ENCODE measurements at places on chromosomes 1 and 21.

GRCh38 chr1:57874418-57874877, 450.6 kb upstream of the DAB1 start:
- DNase-seq, result peak; percentile 89

DNA sequence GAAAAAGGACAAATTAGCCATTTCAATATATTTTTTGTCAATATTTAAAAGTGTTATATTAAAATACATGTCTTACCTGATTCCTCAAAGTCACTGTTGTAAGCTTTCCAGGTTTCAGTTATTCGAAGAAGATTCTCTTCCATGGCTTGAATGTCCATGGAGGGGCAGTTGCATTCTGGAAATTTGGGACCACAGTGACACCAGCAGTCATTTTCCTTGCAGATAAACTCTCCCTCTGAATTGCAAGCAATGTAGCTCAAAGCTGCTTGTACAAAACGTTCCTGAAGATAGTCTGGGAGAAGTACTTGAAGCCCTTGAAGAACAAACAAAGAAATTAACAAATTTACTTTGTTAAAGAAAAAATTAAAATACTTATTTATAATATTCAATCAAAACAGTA, 251.7 kb downstream of the BRINP3 start:
- DNase-seq, result peak; percentile 11

GRCh38 chr1:28579401-28579800, 12.7 kb upstream of the RAB42 start:
- no peak for DNase-seq

GRCh38 chr1:220680085-220680687, 10.0 kb upstream of the C1orf115 start:
- peak; percentile 18 for DNase-seq

DNA sequence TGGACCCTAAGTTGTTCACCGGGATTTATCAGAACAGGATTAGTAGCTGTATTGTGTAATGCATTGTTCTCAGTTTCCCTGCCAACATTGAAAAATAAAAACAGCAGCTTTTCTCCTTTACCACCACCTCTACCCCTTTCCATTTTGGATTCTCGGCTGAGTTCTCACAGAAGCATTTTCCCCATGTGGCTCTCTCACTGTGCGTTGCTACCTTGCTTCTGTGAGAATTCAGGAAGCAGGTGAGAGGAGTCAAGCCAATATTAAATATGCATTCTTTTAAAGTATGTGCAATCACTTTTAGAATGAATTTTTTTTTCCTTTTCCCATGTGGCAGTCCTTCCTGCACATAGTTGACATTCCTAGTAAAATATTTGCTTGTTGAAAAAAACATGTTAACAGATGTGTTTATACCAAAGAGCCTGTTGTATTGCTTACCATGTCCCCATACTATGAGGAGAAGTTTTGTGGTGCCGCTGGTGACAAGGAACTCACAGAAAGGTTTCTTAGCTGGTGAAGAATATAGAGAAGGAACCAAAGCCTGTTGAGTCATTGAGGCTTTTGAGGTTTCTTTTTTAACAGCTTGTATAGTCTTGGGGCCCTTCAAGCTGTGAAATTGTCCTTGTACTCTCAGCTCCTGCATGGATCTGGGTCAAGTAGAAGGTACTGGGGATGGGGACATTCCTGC, 3.9 kb upstream of the OLFML3 start:
- no peak for DNase-seq

GRCh38 chr1:111937147-111937725, 52.2 kb downstream of the KCND3 start:
- peak; percentile 83 for DNase-seq

GRCh38 chr1:217067642-217068041, 344.4 kb upstream of the ESRRG start:
- no peak for DNase-seq

- peak; percentile 60 for DNase-seq
Measured at GRCh38 chr1:38045401-38046332, 926 bp downstream of the POU3F1 start.

GRCh38 chr1:245397771-245398170, 243.0 kb downstream of the KIF26B start:
- DNase-seq, result no peak

- peak; percentile 23 for DNase-seq
Measured at GRCh38 chr1:115230281-115230680, 107.8 kb downstream of the NGF start.

DNA sequence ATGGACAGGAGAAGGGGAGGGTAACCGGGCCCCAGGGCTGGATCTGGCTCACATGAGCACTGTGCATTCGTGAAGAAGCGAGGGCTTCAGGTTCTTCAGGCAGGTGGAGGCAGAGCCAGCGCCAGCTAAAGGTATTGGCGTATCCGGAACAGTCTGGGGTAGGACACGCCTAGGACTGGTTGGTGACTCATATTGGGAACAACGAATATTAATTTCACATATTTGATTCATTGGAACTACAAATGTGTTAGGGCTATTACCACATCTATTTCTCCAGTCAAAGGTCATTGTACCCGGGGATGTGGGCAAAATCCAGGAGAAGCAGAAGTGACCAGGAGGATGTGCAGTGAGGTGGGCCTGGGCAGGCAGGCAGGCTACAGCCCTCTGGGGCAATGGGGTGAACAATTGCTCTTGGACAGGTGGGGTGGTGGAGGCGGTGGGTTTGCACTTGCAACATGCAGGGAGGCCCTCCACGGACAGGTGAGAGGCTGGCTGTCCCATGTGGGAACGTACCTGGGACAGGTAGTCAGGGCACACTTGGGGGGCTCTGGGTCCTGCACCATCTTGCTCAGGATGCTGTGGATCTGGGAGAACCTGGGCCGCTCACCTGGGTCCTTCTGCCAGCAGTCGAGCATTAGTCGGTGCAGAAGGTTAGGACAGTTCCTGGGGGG, 26.7 kb downstream of the CDCA8 start:
- DNase-seq, result no peak

DNA sequence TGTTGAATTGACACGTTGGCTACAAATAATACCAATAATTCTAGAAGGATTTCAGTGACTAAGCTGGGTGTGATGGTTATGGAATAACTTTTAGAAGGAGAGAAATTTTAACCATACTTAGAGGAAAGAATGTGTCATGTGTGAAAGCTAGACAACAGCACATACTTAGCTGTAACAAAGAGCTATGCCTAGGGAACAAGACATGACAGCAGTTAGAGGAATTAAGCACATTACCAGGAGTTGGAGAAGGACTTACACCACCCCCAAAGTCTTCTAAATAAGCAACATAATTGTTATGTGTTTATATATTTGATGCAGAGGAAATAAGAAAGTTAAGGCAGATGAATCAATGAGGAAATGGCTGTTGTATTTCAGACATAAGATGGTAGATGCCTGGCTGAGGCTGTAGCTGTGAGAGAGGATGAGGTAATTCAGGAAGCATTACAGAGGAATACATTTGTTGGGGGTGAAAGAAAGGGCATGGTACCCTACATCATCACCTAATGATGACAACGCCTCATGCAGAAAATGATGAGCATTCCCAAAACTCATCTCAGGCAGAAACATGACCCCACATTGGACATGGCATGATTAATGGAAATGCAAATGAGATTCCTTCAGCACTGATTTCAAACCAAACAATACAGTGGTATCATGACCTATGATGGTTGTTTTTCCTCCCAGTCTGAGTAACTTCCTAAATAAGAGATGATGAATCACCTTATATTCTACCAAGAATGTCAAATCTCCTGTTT, 211.5 kb downstream of the LHX8 start:
- DNase-seq, result no peak

- DNase-seq, result no peak
Measured at GRCh38 chr1:219323426-219323825, 149.7 kb downstream of the LYPLAL1 start.

GRCh38 chr1:178101654-178102053, 7.8 kb downstream of the RASAL2 start:
- no peak for DNase-seq

DNA sequence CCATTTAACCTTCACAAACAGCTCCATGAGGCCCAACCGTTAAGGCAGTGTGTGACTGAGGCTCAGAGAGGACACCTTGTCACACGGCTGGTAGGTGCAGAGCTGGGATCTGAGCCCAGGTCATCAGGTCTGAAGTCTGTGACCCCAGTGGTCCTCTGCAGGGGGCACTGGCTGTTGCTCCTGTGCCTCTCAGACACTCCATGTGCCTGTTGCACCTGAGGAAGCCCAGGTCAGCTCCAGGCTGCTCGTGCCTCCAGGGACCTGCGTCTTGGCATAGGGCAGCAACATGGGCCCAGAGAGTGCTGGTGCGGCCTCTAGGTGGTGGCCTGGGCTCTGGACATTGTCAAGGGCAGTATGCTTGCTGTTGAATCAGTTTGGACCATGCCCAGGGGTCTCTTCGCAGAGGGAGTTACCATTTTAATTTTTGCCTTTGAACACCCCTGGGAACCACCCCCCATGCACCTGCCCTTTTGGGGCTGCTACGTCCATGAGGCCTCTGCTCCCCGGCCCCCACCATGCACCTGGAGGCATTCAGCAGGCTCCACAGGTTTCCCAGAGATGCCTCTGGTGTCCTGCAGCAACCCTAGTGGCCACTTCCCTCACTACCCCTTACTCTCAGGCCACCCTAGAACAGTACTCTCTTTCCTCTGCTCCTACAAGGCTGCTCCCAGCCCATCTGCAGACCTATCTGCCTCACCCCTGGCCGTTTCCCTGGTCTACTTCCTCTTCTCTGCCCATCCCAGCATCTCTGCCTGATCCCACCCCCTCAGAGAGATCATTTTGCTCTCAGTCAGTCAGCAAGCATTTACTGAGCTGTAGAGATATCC, 25.2 kb upstream of the EPS8L3 start:
- peak; percentile 78 for DNase-seq

DNA sequence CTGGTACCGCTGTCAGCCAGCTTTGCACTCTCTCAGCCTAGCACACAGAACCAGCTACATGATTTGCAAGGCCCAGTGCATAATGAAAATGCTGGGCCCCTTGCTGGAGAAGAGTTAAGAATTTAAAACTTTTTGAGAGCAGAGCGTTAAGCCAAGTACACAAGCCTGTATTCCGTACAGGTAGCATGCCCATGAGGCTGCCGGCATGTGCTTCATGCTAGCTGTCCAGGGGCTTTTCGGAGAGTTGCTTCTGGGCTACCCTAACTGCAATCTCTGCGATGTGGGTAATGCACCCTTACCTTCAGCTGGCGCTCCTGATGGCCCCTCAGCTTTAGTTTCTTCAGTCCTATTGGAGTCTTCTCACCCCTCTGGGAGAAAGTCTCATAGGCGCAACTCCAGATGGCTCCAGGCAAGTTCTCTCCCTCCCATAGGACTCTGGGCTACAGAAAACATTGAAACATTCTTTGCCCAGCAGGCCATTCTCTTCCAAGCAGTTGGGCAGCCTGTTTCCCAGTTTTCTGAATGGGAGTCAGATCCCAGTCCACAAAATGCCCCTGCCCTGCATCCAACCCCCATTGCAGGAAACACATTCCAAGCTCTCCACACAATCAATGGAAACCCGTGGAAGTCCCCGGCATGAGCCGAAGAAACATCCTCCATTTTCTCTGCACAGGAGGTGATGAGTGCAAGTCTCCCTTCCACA, 5.7 kb upstream of the AKT3 start:
- DNase-seq, result no peak

DNA sequence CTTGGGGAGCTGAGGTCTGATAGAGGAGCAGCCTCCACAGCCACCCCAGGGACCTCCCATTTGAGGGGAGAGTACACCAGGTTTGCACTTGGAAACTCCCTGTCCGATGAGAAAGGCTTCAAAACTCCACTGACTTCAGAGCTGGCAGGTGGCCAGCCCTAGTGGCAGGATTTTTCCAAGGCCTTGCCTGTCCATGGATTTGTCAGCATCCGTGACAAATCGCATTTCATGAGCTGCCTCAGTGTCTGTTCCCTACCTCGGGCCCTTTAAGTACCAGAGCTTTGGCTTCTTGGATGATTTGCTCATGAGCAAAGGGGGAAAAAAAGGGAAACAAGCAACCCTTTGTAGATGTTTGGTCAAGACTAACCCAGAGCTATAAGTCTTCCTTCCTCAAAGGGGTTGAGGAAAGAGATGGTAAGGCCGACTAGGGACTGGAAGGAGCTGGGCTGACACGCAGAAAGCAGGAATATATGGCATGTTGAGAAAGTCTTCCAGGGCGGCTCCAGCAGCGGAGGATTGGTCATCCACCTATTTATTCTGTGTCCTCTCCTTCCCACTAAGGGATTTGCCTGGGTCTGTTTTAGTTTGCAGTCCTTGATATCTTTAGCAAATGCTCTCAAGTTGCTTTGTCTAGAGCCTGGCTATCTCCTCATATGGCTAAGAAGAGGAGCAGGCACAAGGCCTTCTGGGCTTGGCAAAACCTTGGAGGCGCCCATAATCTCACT, 2.7 kb upstream of the HSPG2 start:
- no peak for DNase-seq

GRCh38 chr1:182170891-182171461, 109.5 kb upstream of the ZNF648 start:
- no peak for DNase-seq

DNA sequence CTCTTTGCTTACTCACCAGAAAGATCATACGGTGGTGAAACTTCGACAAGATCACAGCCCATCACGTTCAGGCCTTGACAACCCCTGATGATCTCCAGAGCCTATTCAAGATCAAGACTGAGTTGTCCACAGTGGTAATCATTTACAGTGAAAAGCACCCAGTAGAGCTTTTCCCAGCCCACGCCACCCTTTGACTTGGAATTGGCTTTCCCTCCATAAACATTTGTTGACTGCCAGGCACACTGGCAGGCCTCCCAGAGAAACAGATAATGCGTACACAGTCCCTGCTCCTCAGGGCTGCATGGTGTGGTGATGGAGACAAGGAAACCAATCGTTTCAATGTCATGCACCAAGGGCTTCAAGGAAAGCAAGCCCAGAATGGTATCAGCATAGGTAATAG, 10.1 kb downstream of the AGMAT start:
- DNase-seq, result no peak

- no peak for DNase-seq
Measured at GRCh38 chr1:150557813-150558212, 8.6 kb downstream of the ADAMTSL4 start.

- no peak for DNase-seq
Measured at GRCh38 chr21:27476696-27477095, 509.8 kb upstream of the ADAMTS5 start.

- no peak for DNase-seq
Measured at GRCh38 chr1:34265396-34265795, 88.7 kb downstream of the C1orf94 start.

- DNase-seq, result no peak
Measured at GRCh38 chr1:64161357-64161941, 42.0 kb upstream of the UBE2U start.

DNA sequence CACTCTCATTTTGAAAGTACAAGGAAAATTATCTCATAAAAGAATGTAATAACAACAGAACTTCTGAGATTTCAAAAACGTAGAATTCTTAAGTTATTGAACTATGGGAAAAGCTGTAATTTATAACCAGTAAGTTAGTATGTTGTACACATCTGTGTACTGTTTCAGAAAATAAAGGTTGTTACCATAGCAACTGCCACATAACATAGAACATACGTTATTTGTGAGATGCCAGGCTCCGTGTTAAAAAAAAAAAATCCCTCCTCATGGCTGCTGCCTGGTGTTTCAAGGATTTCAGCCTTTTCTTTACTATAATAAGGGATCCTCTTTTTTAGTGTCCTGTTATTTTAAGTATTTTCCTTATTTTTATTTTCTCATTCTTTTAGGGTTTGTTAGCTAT, 79.5 kb downstream of the RWDD3 start:
- DNase-seq, result no peak

GRCh38 chr1:147504801-147505311, 36.4 kb upstream of the BCL9 start:
- peak; percentile 86 for DNase-seq
